ENCODE measurements at places on chromosomes 12 and 14. TPM values are rescaled to one million over a fixed set of nuclear protein-coding genes. Genes with fewer than 3 reads are reported as not detected.
A peak's percentile ranks its signal among the peaks of the same experiment; 100 is the strongest.

DNA sequence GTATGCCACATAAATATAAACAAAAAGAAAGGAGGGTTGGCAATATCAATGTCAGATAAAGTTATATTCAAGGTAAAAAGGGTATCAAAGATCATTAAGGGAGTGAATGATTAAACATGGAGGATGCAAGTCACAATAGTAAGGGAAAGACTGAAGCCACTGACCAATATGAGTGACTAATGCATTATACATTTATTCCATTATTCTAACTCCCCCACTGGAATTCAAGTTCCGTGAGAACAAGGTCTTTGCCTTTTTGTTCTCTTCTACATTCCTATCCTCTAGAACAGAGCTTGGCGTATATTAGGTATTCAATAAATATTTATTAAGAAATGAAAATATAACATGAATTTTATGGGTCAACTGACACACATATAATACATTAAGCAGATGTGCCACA is 30.7 kb downstream of the MAP4K5 start:
- no peak for DNase-seq

- DNase-seq: no peak
Observed at GRCh38 chr14:77848031-77848430, 48.1 kb downstream of the ADCK1 start.

DNA sequence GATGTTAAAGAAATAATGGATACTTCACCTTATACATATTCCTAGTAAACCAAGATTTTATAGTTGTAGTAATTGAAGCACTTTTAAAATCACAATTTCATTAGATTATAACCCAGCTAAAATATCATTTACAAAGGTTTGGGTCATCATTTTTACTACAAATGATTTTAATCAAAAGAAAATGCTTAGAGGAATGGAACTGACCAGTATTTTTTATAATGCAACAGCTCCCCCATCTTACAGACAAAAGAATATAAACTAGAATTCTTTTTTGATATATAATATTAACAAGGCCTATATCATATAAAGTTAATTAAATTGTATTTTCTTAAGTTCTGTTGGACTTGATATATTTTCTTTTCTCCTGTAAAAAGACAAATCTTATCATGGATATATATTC is 20.4 kb upstream of the LRFN5 start:
- no peak for DNase-seq

GRCh38 chr12:92234533-92234932 is 88.9 kb upstream of the BTG1 start:
- DNase-seq: no peak

The GRIP1 gene
- 0.22 TPM for polyA plus RNA-seq

DNA sequence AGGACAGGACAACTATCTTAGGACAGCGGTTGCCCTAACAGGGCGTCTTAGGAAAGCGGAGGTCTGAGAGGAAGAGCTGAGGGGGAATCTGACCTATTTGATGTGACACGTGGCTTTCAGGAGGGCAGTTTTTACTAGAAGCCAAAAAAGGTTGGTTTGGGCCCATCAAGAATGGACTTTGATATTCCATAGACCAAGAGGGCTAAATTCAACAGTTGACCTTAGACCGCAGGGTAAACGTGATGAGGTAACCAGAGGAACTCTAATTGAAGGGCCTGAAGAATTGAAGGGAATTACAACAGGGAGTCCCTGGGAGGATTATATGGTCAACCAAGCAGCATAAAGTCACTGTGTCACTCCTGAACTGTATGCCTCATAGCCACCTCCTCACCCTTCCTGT is 11.5 kb downstream of the C1S start:
- DNase-seq: no peak

- no peak for DNase-seq
Observed at GRCh38 chr14:87278415-87278814, 714.6 kb downstream of the GALC start.

DNA sequence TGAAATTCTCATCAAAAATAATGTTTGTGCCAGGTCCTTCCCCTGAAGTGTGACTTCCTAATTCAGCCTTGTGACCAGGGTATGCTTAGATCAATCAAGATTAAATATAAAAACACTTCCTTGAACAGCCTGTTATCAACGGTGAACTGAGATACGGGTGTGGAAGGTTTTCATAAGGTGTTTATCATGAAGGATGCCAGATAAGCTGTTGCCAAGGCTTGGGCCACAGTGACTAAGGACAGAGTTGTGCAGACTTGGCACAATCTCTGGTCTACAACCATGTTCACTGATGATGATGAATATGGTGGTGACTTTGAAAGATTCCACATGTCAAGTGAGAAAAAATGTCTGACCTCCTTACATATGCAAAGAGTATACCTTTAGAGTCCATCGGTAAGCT is 51.3 kb upstream of the LIN7A start:
- no peak for DNase-seq

The P2RX7 gene
- 6.3 TPM for polyA plus RNA-seq

GRCh38 chr14:91732859-91733477 is 1.1 kb upstream of the CATSPERB start:
- DNase-seq: no peak

- no peak for DNase-seq
Observed at GRCh38 chr14:72033365-72033764, 101.1 kb downstream of the RGS6 start.

DNA sequence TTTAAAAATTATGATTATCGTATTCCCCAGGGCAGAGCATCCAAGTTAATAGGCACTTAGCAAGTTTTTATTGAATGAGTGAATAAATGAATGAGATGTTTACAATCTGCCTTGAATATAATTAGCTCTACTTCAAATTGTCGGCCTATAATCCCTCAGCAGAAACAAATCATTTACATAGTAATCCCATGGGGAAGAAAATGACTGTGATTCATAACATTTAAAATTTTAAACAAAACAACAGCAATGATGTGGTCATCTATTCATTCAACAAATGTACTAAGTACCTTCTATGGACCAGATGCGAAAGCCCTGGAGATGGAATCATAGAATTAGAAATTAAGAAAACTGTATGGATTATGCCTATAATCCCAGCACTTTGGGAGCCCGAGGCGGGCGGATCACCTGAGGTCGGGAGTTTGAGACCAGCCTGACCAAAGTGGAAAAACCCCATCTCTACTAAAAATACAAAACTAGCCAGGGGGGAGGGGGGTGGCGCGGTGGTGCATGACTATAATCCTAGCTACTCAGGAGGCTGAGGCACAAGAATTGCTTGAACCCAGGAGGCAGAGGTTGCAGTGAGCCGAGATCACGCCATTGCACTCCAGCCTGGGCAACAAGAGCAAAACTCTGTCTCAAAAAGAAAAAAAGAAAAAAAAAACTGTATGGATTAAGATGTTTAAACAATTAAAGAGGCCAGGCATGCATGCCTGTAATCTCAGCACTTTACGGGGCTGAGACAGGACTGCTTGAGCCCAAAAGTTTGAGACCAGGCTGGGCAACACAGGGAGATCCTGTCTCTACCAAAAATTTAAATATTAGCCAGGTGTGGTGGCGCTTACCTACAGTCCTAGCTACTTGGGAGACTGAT is 17.7 kb upstream of the MDM2 start:
- no peak for DNase-seq

GRCh38 chr14:99395909-99396530 is 84.6 kb downstream of the SETD3 start:
- DNase-seq: no peak

GRCh38 chr12:91009319-91009950 is 4.7 kb upstream of the EPYC start:
- no peak for DNase-seq

The TOMM20L gene
- not detected for polyA plus RNA-seq

DNA sequence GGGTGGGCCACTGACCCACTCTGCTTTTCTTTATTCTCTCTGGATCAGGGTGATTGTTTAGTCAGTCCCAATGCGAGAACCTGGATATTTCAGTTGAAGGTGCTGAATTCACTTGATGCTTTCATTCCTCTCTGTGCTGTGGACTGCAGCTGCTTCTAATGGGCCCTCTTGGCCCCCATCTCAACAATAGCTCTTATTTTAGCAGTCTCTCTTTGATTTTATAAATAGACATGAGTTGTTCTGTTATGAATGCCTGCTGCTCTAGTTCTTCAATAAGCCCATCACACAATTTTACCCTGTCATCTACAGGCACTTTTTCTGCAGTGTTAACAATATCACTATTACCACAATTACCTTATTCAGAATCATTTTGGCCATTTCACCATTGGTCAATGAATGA is 54.1 kb upstream of the YARS2 start:
- no peak for DNase-seq

The AMHR2 gene
- polyA plus RNA-seq: not detected

DNA sequence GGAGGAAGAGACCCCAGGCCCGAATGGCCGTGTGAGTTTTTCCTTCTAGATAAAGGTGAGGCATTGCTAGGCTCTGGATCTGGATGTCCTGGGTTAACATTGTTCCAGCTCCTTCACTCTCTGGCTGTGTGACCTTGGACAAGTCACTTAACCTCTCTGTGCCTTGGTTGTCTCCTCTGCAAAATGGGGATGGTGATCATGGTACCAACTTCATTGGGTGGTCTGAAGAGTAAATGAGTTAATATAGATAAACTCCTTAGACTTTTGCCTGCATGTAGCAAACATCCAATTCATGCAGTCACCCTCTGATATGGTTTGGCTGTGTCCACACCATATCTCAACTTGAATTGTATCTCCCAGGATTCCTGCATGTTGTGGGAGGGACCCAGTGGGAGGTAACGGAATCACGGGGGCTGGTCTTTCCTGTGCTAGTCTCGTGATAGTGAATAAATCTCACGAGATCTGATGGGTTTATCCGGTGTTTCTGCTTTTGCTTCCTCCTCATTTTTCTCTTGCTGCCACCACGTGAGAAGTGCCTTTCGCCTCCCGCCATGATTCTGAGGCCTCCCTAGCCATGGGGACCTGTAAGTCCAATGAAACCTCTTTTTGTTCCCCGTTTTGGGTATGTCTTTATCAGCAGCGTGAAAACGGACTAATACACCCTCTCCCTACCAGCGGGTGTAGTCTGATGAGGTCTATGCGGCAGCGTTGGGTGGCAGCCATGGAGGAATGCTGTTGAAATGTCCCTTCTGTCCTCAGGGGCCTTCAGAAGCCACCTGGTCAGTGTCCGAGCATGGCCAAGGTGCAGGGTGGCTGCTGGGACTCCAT is 256.1 kb downstream of the GLT1D1 start:
- DNase-seq: no peak

GRCh38 chr12:12648951-12649650 is 37.4 kb downstream of the CREBL2 start:
- no peak for DNase-seq

DNA sequence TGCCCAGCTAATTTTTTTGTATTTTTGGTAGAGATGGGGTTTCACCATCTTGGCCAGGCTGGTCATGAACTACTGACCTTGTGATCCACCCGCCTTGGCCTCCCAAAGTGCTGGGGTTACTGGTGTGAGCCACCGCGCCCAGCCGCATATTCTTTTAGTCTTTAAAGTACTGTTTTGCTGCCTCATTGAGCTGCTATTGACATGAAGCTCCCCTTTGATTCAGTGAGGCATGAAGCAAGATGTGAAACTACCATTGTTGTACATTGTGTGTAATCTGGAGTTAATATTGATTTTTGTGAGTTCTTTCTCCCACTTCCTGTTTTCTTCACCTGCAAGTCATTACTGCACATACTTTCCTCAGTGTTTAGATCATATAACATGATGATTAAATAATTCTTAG is 80.8 kb downstream of the MNAT1 start:
- peak; percentile 55 for DNase-seq

DNA sequence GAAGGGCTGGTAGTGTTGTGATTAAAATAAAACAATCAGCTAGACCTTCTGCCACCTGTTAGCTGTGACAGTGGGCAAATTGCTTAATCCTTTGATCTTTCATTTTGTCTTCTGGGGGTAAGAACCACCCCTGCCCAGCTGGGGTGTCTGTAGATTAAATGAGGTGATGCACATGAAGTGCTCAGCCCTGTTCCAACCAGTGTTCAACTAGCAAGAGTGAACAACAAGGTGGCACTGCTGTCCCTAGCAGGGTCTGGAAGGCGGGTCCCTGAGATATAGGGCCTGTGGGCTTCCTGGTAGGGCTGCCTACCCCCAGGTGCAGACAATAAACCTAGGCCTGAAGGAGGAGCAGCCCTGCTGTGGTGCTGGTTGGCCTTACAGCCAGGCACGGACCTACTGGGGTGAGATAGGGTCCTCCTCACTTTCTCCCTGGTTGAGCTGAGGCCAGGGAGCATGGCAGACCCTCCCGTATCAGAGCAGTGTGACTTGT is 60.6 kb downstream of the ARL6IP4 start:
- DNase-seq: no peak

DNA sequence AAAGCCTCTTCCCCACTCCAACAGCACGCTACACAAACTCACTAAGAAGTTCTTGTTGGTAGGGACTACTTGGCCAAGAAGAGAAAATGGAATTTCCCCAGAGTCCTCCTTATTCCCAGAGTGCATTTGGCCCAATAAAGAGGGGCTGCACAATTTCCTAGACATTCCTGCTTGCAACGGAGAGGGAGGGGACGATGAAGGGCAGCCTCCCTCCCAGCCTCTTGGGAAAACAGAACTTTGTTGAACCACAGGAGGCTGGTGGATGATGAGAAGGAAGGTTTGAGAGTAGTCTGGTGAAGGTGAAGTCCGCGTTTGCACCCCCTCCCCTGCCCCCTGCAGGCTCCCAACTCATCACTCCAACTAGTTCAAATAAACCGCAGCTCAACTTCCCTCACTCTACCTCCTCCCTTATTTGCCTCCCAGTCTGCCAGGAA is 19.1 kb upstream of the TBX3 start:
- DNase-seq: no peak

Data from B cell (primary cell).